ENCODE measurements at places on chromosomes 7 and 10.
A peak's percentile ranks its signal among the peaks of the same experiment; 100 is the strongest.

DNA sequence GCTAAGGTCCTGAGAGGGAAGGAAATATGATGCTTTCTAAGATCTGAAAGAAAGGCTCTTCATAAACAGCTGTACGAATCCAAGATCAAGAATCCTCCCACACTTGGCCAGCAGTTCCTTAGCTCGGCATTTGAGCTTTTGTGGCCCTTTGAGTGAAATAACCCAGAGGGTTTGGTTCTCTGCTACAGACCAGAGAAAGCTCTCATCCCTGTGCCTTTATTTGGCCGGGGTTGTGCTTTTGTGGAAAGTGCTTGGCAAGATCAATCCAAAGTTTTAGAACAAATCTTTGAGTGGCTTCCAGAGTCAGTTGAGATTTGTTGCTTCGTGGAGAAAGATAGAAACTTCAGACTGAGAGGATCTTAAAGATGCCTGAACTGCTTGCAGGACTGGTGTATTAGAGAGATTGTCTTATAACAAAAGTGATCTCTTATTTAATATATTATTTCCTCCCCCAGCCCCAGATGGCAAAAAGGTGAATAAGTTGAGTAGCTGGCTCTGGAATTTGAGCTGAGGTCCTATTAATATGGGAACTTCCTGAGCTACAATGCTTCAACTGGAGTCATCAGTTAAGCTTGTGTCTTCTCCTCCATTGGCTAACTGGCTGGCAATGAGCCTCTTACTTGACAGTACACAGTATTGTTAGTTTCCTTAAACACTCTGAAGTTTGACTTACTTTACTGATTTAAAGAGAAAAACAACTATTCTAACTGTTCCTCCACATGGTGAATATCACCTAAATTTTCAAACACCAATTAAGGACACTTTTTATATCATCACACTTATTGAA, 687.3 kb downstream of the MAGI2 start:
- no peak for DNase-seq

DNA sequence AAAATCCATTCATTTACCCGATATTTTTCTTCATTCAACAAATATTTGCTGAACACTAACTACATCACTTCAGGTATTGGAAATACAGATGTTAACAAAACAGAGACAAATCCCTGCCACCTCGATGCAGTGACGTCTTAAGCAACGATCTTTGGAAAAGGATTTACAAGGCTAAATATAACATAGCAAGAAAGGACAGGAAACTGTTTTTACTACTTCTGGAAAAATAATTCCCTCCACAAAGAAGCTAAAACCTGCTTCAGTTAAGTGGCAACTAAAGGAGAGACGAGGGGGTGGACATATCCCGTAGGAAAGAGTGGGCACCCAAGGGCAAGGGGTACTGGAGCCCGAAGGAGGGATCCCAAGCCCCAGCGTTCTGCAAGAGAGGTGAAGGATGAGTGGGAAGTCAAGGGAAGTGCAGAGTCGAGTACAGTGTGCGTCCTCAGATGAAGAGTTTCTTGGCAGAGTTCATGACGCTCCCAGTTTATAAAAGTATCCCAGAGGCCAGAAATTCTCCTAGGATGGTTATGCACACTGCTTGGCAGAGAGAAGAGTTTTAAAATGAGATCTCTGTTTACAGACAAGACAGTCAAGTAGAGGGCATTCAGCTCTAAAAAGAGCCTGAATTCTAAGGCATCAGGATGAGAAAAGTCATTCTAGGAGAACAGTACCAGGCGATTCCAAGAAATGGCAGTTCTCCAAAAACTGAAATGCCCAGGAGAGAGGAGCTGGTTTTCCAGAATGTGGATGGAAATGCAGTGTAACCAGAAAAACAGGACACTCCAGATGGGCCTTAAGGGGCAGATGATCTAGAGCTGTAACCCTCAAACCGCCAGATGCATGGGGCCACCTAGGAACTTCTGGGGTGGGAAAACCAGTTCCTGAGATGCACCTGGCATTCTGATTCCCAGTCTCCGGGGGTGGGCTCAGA, 97.3 kb downstream of the GRB10 start:
- no peak for DNase-seq

GRCh38 chr7:22156205-22156604, 200.7 kb downstream of the RAPGEF5 start:
- peak; percentile 83 for DNase-seq

GRCh38 chr7:130091999-130092398, 21.7 kb downstream of the KLHDC10 start:
- DNase-seq = no peak

GRCh38 chr7:131616487-131617200, 60.2 kb upstream of the PODXL start:
- DNase-seq = no peak

DNA sequence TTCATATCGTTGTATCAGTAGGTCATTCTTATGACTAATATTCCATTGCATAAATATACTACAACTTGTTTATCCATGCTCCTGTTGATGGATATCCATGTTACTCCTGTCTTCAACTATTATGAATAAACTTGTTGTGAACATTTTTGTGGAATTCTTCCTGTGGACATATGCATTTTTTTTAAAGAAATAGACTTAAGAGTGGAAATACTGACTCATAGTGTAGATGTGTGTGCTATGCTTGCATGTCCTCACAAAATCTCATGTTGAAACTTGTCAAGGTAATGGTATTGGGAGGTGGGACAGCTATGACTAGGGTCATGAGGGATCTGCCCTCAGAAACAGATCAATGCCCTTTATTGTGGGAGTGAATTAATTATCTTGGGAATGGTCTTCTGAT, 240.5 kb upstream of the PRSS58 start:
- no peak for DNase-seq

- no peak for DNase-seq
Observed at GRCh38 chr7:51613911-51614357, 297.3 kb upstream of the COBL start.

GRCh38 chr10:76172020-76172419, 740.6 kb downstream of the LRMDA start:
- no peak for DNase-seq

DNA sequence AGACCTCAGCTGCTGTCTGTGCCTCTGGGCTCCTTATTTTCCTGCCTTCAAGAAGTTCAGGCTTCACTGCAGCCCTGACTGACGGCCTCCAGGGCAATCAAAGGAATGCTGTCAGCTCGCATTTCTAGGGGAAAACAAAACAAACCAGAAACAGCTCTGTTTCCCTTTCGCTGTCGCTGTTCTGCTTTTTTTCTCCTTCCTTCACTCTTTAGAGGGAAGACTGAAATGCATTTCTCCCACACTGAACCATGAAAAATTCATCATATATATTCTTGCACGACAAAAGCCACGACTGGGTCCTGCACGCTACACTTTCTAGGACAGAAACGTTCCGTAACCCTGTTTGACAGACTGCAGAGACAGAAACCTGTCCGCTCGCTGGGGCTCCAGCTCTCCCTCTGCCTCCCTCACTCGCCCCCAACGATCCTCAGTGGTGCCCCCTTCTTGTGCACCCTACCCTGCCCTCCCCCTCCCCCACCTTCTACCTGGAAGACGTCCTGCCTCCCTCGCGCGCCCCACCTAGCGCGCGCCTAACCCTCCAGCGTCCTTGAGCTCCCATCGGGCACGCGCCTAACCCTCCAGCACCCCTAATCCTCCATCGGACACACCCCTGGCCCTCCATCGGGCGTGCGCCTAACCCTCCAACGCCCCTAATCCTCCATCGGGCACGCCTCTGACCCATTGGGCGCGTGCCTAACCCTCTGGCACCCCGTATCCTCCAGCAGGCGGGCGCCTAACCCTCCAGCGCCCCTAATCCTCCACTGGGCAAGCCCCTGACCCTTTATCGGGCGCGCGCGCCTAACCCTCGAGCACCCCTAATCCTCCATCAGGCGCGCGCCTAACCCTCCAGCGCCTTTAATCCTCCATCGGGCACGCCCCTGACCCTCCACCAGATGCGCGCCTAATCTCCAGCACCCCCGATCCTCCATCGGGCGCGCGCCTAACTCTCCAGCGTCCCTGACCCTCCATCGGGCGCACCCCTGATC, 37.1 kb downstream of the SVOPL start:
- peak; percentile 1 for DNase-seq
